ENCODE measurements at places on chromosomes 2 and 18.

- DNase-seq, result peak; percentile 60
Measured at GRCh38 chr2:204533629-204534370, 11.5 kb upstream of the PARD3B start.

DNA sequence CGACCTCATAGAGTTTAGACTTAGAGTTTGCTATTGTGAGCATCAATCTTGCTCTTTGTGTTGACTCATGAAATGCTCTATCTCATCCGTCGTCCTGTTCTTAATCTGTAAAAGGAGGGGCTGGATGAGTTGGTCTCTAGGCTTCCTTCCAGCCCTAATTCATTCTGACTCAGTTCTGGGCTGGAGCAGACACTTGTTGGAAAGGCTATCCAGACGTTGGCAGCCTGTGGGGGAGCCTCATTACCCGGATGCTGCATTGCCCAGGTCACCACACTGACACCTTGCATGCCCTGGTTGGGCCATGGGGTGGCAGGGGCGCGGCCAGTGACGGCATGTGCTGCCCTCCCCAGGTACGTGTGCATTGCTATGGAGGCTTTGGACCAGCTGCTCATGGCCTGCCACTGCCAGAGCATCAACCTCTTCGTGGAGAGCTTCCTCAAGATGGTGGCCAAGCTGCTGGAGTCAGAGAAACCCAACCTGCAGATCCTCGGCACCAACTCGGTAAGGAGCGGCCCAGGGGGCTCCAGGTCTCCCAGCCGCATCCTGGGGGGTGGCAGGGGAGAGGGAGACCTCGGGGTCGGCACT, 61.5 kb downstream of the EFR3B start:
- peak; percentile 78 for DNase-seq

DNA sequence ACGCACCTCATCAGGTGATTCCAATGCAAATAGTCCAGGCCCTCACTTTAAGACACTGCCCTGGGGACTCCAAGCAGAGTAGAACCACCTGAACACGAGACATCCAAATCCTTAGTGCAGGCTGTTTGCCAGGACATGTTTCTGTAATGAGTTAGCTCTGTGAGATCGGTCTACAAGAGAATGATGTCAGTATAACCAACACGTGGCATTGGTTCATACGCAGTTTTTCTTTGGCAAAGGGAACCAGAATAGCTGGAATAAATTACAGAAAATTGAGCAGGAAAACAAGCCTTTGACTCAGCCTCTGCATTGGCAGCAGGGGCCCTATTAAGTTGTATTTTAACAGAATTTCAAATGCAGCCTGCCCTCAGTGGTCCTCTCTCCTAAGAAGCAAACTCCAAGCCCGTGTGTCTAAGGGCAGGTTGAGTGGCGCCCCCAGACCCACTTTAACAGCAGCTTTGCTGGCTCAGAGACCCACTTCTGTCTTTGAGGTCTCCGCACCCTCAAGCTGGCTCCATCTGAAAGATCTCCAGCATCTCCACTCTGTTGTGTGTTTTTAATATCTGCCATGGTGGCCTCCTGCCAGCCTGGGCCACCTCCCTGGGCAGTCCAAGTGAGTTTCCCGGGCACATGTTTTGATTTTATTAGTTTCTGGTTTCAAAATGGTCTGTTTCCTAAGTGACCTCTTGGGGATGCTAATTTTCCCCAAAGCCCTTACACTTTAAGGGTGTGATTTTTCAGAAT, 61.3 kb downstream of the ALPK2 start:
- peak; percentile 96 for DNase-seq

DNA sequence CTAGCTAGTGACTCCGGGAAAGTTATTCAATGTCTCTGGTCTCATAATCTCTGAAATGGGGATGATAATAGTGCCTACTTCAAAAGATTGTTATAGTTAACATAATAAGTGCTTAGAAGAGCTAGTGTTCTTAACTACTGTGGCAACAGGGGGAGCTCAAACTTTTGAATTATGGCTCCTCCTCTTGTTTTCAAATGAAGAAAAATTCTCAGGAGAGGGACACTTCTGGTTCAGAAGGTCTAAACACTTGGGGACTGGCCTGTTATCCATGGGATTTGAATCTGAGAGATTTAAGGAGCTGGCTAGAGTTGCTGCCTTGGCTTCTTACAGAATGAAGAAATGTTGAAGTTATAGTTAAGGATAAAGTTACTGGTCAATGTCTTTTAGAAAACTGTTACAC, 92.2 kb upstream of the ITGB6 start:
- no peak for DNase-seq

DNA sequence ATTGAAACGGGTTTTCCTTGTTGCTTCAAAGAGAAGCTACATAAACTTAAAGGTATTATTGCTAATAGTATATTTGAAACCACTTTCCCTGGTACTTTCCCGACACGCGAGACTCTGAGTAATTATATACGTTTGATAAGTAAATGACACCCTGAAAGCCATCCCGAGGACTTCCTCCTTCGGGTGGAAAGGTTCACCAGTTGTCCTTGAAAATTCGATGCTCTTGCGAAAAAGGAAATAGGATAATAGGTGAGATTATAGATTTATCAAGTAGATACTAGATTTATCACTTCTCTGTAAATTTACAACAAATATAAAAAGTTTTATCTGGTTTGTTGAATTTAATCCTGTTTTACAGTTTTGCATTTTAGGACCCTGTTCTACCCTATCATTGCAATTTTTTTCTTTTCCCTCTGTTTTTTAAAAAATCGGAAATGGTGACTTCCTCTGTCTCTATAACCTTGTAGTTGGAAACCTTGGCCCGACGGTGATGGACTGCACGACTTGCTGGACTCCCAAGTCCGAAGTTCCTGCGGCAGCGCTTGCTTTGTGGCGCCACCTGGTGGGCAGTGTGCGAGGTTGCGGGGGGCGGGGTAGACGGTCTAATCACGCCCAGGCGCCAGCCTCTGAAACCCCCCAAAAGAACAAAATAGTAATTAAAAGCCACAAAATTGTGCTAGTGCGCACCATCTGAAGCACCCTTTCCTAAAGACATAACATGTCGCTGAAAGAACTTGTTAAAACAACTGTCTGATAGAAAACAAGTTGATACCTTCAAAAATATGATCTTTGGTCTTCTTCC, 972 bp upstream of the DLX2 start:
- DNase-seq, result peak; percentile 87

- DNase-seq, result no peak
Measured at GRCh38 chr2:149915151-149915550, 327.6 kb upstream of the MMADHC start.

DNA sequence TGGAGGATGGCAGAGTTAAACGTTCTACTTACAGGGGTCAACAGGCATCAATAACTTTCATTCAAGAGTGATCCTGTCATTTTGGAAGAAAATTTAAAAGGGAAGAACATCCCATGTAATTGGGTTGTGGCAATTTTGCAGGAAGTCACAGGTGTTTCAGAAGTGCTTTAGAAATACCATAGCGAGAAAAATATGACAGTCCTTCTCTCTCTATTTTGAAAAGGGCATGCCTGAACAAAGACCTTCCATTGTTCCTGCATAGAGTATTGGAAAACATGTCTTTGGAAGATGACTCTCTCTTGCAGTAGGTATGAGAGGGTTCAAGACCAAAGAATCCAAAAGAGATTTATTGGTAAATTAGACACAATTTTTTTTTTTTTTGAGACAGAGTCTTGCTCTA, 81.8 kb upstream of the SERTAD2 start:
- no peak for DNase-seq

DNA sequence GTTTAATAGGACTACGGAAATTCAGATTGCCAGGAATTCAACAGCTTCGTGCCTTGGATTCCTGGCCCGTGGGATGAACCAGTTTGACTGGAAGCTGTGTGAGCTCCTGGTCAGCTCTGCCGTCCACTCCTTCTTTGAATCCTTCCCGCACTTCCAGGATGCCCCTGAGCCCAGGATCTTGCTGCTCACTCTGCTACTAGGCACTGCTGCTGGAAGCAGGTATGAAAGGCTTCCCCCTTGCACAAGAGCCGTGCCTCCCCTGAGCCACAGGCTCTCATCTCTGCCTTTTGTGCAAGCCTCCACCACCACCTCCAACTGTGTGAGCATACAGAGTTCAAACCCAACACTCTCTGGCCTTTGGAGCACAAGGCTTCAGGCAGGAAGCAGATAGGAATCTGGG, 34.9 kb downstream of the EN1 start:
- DNase-seq, result no peak

DNA sequence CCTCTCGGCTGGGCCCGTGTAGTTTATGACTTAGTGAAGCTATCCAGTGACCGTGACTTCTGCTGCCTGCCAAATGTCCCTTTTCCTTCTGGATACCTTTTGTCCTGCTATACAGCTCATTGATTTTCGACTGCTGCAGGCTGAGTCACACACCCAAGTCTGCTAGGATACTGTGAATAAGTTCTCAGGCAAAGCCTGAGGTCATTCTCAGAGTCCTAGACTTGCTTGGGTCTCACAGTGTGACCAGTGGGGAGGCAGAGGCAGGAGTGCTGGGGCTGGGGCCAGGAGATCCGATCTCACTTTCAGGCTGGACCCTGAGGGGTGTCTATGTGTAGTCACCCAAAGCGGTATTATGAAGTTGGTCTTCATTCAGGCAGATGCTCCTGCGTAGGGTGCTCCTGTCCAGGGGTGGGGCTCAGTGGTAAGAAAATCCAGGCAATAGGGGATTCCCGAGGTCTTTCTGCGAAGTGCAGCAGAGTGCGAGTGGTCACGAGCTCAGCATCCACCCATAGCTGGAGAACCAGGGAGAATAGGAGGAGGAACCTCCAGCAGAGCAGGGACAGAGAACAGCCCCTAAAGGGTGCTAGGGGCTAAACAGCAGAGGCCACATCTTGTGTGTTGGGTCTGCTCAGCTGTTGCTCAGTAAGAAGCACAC, 268.6 kb upstream of the NCKAP5 start:
- peak; percentile 33 for DNase-seq

- DNase-seq, result no peak
Measured at GRCh38 chr2:136342138-136342537, 224.2 kb upstream of the CXCR4 start.
